ENCODE measurements at places on chromosomes 6 and 20. TPM values are rescaled to one million over a fixed set of nuclear protein-coding genes. Genes with fewer than 3 reads are reported as not detected.

NRSN1 gene
- total RNA-seq = not detected

EPHA7 gene
- total RNA-seq = not detected

THBD gene
- total RNA-seq = not detected

ZBTB12 gene
- 3.1 TPM for total RNA-seq

DEFB132 gene
- total RNA-seq = not detected
